ENCODE measurements at places on chromosomes 4 and X.

- peak; percentile 39 for DNase-seq
Observed at GRCh38 chrX:103063918-103064434, at the start of gene BEX1. TSS of gene BEX1 (minus strand) at chrX:103064171. CDS start at chrX:103063274, 897 bp downstream.

DNA sequence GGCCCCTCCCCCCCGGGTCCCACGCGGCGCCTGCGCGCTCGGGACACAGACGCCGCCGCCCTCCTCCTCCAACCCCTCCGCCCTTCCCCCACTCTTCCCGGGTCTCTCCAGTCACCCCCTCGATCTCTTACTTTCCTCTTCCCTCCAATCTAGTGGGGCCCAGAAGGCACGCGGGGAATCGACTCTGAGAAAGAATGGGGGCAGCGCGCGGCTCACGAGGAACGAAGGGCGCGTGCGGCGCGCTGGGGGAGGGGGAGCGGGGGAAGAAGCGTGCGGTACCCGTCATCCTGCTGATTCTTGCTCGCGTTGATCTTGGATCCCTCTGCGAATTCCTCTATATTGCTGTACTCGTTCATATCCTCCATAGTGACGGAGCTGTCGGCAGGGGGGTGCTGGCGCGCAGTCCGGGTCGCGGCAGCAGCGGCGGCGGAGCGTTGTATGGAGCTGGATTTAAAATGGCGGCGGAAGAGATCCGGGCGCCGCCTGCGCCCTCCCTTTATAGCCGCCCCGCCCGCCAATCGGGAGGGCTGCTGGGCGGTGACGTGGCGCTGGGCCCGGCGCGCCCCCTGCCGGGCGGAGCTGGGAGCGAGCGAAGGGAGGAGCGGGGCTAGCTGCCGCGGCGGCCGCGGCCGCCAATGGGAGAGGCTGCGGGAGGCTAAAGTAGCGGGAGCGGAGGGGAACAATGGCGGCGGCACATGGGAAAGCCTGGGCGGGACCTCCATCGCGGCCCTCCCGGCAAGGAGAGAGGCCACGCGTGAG, 1.1 kb downstream of the HNRNPDL start:
- DNase-seq, result peak; percentile 93

- DNase-seq, result no peak
Observed at GRCh38 chrX:10246846-10247245, 90.1 kb downstream of the CLCN4 start.

DNA sequence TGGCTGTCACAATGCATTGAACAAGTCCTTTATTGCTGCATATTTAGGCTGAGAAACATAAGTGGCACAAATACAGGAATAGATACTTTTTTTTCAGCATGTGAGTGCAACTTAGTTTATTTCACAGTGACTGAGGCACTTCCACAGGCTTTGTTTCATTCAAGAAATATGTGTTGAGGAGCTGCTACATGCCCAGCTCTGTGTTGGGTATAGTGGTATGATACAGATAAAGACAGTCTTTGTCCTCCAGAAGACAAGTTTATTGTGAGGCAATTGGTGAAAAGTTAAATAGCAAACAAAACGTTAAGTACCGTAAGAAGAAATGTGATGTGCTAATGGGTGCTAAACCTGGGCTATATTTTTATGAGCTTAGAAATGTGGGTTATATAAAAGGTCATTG, 186.4 kb downstream of the SPRY1 start:
- no peak for DNase-seq

DNA sequence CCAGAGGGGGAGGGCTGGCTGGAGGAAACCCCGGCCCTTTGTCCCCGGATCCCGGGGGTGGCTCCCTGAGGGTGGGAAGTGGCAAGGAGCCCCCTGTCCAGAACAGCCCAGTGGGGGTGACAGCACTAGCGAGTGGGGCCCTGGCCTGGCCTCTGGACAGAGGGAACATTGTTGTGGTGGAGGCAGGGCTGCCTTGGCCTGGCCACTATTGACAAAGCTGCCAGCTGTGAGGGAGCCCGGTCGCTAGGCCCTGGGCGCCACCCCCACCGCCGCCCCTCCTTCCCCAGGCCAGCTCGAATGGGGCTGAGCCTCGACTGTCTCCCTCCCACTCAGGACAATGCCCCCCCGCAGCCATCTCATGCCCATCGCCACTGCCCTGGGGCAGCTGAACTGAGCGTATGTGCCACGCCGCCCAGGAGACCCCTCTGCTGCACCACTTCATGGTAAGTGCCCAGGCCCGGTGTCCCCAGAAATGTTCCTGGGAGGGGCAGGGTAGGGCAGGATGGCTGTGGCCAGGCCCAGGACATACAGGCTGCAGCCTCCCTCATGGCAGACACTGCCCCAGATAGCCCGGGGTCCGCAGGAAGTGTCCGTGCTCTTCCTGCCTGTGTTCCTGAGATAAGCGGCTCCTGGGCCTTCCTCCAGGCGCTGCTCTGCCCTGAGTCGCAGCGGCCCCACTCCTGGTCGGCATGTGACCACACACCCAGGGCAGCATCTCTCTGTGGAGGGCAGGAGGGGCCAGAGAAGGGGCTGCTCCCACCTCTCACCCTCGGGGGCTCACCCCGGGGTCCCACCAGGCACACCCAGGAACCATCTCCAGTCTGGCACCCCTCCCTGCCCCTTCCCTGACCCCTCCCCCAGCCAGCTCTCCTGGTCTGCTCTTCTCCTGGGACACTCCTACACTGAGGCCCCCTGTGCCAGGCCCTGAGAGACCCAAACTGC, 1.4 kb downstream of the PLXNB3 start:
- DNase-seq, result peak; percentile 30

GRCh38 chr4:182924497-182924896, 7.3 kb upstream of the DCTD start:
- no peak for DNase-seq

- no peak for DNase-seq
Observed at GRCh38 chrX:78747971-78748370, 451 bp downstream of the LPAR4 start.

DNA sequence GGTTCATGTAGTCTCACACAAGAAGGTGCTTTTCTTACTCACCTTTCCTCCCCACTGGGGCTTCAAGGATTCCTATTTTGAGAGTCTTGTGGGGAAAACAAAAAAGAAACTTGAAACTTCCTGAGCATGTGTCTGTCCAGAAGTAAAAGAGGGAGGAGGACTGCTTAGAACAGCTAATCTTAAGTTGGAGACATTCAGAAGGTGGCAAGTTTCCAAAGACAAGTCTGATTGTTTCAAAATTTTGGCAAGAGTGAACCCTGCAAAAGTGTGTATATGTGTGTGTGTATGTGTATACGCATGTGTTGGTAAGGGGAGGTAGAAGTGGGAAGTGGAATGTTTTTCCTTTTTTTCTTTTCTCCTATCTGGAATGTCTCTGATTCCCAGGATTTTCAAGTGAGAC, 189.0 kb upstream of the FRMPD4 start:
- DNase-seq, result no peak

- DNase-seq, result no peak
Observed at GRCh38 chrX:115030625-115031024, 13.2 kb upstream of the IL13RA2 start.

DNA sequence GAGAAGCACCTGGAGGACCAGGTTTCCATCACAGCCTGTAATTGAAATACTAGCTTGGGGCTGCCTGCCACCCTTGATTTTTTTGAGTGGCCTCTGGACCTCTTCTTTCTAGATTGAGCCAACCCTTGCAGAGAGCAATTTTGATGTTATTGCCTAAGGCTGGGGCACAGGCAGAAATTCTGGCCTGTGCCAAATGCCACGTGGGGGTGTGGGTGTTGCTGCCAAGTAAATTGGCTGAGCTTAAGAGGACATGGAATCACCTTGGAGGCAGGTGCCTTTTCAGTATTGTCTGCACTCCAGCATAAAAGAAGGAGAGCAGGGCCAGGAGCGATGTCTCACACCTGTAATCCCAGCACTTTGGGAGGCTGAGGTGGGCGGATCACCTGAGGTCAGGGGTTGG, 286.1 kb upstream of the PRPS2 start:
- DNase-seq, result no peak

- peak; percentile 53 for DNase-seq
Observed at GRCh38 chrX:65528705-65529340, 5.8 kb downstream of the LAS1L start.

GRCh38 chr4:66554826-66555225, 884.5 kb upstream of the EPHA5 start:
- DNase-seq, result no peak

DNA sequence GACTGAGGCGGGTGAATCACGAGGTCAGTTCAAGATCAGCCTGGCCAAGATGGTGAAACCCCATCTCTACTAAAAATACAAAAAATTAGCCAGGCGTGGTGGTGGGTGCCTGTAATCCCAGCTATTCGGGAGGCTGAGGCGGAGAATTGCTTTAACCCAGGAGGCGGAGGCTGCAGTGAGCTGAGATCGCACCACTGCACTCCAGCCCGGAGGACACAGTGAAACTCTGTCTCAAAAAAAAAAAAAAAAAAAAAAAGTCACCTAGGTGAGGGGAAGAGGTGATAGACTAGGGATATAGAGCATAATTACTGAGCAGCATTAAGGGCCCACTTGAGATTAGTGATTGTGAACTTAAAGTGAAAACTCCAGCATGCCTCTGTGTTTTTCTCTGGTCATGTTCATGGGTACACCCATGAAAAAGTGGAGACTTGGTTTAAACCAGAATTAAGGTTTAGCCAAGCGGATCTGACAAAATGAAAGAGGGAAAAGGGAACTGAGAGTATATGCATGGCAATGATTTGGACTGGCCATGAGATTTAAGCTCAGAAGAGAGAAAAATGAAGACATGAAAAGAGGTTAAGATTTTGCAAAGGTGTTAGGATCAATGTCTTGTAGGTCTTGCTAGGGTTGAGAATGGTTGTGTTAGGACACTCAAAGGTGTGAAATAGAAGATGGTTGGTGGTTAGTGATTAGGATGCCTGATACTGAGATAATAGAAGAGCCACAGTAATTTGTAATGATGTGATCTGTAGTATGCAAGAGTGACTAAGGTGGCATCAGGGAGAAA, 105.0 kb downstream of the RAB28 start:
- no peak for DNase-seq

Data from neural crest cell (in vitro differentiated cells).